Activated CD4-positive, alpha-beta memory T cell treated with anti-CD3 and anti-CD28 coated beads for 36 hours (primary cell): ENCODE measurements at places on chromosomes 2 and 18. TPM values are rescaled to one million over a fixed set of nuclear protein-coding genes. Genes with fewer than 3 reads are reported as not detected.

GAREM1 gene
- 0.05 TPM for total RNA-seq

DNA sequence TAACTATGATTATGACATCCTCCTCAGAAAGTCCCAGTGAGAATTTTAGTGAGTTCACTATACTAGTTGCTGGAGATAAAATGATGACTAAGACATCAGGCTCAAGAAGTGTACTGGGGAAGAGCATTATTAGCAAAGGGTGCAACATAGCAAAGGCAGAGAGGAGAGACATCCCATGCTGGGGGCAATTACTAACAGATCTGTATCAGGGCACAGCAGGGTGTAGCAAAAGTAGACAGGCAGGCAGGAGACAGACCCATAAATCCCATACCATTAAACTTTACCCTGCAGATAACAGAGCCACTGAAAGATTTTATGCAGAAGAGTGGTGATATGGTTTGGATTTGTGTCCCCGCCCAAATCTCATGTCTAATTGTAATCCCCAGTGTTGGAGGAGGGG is 161.7 kb downstream of the SP3 start:
- no peak for DNase-seq
- H3K4me3 ChIP-seq, result no peak overlapping the region
- peaks cover 5% of the 10 kb centered on the region for H3K27me3 ChIP-seq
- H3K36me3 ChIP-seq, result no peaks in the 10 kb centered on the region
- no peak overlapping the region for H3K27ac ChIP-seq

AP1S3 gene
- 10.1 TPM for total RNA-seq

DNA sequence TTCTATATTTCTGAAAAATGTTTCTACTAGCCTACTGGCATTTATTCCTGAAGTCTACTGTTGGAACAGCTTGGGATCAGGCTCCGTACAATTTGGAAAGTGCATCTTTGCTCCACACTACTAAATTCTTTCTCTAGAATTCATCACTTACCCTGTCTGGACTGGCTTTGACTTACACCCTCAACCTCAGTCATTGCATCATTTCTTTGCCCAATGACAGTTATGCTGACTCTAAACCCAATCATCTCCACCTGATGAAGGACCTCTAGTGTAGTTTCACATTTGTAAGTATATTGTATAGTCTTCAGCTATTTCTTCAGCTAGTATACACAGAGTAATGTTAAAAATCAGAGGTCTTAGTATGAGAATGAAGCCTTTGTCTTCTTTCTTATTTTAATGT is 359.6 kb upstream of the MC4R start:
- no peaks in the 10 kb centered on the region for H3K4me1 ChIP-seq
- no peak overlapping the region for H3K27ac ChIP-seq
- H3K4me3 ChIP-seq, result no peak overlapping the region
- no peaks in the 10 kb centered on the region for H3K36me3 ChIP-seq
- no peaks in the 10 kb centered on the region for H3K27me3 ChIP-seq
- no peak for DNase-seq
